ENCODE measurements at places on chromosomes 3 and 15.

GRCh38 chr3:18135060-18135814, 289.9 kb downstream of the SATB1 start:
- no peak for DNase-seq

DNA sequence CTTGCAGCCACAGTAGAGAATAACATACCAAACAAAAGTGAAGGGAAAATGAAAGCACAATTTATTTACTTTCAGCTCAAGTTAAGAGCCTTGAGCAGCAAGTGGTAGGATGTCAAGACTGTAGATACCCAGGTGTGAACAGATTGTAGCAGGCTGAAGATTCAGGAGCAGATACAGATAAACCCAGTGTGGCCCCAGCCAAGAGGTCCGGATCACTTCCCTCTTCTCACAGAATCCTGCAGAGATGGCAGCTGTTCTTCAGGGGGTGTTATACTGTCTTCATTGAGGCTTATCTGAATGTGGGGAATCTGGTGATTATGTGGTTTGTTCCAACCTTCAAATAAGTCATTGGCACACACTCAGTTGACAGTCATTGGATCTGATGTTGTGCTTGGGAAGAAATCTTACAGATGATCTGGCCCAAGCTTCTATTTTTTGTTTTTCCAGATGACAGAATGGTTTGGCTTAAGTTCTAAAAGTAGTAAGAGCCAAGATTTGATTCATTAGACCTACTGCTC, 2.2 kb downstream of the STARD9 start:
- no peak for DNase-seq

GRCh38 chr3:157573780-157574378, 70.7 kb upstream of the VEPH1 start:
- DNase-seq: no peak

- DNase-seq: no peak
Measured at GRCh38 chr3:180492047-180492446, 109.9 kb upstream of the TTC14 start.

Data from COR-L47 (cell line).